ENCODE measurements at places on chromosomes 3 and 15.

DNA sequence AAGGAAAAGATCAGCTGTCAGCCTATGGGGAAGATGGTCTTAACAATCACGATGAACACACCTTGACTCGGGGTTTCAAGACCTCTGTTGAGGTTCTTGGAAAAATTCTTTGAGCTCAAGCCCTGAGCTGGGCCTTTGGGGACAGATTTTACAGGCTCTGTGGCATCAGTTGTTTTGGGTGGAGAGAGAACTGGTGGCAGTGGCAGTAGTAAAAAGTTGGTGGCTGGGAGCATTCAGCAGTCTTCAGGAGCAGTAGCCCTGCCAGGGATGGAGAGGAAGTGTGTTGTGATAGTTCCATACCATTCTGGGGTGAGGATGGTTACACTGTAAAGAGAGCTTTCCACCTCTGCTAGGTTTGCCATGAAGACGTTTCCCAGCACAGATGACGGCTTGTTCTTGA is 4.9 kb upstream of the KY start:
- no peak for DNase-seq

DNA sequence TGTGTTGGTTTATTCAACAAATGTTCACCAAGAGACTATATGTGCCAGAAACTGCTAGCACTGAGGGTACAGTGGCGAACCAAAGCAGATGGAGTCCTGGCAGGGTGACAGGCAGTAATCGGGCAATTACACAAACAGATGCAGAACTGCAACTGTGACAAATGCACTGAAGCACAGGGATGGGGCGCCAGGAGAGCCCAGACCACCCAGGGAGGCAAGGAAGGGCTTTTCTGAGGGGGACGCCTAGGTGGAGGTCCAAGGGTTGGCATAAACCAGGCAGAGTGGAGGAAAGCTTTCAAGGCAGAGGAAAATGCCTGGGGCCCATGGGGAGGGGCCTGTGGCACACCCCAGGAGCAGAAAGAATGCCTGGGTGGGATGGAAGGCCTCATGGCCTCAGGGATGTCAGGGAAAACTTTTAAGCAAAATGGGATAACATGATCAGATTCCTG is 5.5 kb downstream of the DIS3L start:
- peak; percentile 67 for DNase-seq

DNA sequence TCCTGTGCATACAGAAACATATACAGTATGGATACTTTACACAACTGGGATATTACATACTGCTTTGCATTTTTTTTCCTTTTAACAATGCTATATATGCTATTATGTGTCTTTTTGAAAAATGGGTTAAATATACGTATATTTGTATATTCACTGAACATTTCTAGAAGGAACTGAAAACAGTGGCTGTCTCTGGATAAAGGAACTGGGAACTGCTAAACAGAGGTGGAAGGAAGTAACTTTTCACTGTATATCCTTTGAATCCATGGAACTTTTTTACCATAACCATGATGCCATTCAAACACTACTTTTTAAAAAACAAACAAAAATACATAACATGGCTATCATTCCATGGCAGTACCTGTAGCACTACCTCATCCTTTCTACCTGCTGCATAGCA is 1.8 kb downstream of the MTFMT start:
- DNase-seq = no peak

- peak; percentile 76 for DNase-seq
These were observed 37.2 kb downstream of the SSUH2 start for GRCh38 chr3:8607234-8608040.

DNA sequence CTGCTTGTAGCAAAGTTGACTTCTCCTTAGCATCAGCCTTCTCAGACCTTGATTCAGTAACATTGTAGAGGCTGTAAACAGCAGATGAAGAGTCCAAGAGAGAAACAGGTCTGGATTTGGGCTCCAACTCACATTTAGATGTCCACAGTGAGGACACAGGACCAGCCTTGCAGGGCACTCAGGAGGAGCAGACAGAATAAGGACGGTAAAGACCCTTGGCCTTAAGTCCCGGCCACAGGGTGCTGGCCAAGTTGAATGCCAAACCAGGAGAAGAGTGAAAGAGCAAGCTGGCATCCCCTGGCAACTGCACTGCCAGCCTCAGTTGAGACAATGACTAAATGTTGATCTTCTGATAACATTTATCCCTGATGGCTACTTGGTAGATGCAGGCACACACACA is 136.3 kb downstream of the LRRK1 start:
- DNase-seq = no peak

DNA sequence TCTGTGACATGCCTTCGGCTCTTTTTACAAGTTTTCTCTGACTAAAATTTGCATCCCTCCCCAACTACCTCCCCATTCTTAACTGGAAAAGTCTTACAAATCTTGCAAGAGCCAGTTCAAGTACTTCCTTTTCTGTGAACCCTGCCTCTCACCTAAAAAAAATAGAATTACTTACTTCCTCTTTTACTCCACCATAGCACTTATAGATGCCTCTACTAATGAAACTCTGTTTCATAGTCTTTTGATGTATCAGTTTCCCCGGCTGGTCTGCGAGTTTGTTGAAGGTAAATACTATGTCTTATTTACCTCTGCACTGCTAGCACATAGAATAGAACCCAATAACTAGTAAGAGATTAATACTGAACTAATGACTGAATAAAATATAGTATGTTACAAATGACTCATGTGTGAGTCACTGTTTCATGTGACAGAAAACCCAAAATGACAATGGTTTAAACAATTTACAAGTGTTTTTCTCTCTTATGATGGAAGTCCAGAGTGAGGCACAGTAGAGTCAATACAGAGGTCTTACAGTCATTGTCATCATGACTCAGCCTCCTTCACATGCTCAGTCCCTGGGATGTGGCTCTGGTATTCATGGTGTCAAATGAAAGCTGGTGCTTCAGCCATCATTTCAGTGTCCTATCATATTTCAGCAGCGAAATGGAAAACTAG is 393.5 kb downstream of the RSL24D1 start:
- DNase-seq = no peak

GRCh38 chr3:104032283-104032682 is 1334.4 kb upstream of the ALCAM start:
- DNase-seq = no peak

- DNase-seq = no peak
These were observed 317.0 kb upstream of the LRRFIP2 start for GRCh38 chr3:37491343-37491742.

DNA sequence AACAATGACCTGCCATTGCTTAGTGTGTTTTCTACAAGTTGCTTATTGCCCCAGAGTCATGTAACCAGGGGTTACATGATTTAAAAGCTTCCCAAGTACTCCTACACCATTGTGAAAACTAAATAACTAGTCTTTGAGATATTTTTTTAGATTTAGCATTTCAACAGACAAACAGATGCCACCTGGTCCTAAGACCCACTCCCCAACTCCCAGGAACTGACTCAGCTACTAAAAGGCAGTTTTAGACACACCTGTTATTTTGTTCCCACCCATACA is 28.1 kb upstream of the KBTBD12 start:
- no peak for DNase-seq

DNA sequence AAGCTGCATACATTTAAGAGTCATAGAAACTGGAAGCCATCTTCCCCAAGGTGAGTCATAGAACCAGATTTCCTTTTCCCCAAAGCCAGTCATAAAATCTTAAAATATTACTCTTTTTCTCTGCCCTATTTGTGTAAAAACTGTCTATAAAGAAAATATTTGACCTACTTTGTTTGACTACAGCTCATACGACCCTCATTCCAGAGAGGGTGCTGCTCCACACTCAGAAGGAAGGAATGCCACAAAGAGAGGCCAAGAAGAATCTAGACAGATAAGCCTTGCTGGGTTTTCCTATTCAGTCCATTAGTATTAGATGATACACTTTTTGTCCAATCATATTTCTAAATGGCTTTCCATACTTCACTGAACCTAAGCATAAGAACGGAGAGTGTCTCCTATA is 671.6 kb upstream of the SGO1 start:
- DNase-seq = no peak

DNA sequence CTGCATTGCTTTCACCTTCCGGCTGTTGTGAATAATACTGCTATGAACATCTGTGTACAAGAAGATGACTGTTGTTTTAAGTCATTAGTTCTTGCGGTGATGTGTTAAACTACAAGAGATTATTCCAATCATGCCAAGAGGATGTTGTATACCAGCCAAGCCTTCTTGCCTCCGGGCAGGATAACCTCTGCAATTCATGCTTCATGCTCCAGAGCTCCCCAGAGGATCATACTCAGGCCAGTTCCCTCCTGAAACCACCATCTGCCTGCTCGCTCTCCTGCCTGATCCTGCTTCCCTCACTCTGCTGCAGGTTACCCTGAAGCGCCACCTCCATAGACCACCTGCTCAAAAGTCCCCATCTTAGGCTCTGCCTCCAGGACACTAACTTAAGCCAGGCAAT is 187.1 kb upstream of the PROK2 start:
- DNase-seq = no peak

DNA sequence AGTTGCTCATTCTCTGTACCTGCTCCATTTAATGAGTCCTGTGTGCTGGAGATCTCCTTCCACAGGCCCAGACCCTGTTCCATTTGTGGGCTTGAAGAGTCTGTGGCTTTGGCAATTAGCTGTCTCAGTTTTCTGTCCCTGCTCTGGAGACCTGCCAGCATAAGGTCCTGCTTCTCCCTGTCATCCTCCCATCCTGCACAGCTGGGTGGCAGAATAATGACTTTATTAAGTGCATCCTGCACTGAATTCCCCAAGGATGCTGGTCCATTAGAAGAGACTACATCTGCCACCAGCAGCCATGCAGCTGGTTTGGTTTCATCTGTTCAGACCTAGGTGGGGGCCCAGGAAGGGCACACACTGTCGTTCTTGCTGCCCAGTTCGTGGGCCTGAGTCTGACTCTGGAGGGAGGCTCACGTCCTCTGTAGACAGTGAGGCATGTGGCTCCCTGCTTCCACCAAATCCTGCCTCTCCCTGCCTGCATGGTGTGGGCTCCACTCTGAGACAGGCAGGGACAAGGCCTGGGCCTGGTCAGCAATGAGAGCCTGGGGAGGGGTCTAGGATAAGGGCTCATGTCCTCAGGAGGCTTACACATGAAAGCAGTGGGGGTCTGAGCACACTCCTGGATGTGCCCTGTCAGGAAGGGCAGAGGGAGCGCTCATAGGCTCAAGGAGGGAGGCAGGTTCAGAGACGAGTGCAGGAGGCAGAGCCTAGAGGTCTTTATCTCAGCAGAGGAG is 78.4 kb upstream of the PRR23E start:
- no peak for DNase-seq

GRCh38 chr3:76400141-76400540 is 614.8 kb upstream of the ZNF717 start:
- DNase-seq = no peak

- DNase-seq = peak; percentile 91
These were observed 924 bp upstream of the SIN3A start for GRCh38 chr15:75452364-75452864.

DNA sequence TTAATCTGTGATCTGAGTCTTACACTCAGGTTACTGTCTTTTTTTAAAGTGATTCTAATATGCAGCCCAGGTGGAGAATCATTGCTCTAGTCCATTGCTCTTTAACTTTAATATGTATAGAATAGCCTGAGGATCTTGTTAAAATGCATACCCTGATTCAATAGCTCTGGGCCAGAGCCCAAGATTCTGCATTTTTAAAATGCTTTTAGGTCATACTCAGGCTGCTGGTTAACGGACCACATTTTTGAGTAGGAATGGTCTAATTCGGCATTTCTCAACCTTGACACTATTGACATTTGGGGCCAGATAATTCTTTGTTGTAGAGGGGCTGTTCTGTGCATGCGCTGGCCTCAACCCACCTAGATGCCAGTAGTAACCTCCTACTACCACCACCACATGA is 20.9 kb upstream of the FSTL1 start:
- DNase-seq = no peak

GRCh38 chr3:48194446-48195071 is 6.3 kb upstream of the CDC25A start:
- DNase-seq = peak; percentile 54

DNA sequence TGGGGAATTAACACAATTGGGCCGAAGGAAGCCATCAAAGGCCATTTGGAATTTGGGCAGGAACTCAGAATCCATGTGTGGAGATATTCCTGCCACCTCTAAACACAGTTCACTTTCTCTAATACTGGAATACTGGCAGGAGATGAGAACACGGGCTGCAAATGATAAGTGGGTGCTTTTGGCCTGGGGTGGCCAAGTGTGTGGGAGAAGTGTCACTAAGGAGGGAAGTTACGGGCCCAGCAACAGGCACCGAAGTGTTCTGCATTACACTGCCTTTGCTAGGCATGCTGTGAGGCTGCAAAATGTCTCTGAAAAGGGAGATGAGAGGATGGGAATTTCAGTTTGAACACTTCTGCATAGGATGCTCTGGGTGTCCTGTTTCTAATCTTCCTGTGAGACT is 89.4 kb upstream of the FEZF2 start:
- DNase-seq = no peak

DNA sequence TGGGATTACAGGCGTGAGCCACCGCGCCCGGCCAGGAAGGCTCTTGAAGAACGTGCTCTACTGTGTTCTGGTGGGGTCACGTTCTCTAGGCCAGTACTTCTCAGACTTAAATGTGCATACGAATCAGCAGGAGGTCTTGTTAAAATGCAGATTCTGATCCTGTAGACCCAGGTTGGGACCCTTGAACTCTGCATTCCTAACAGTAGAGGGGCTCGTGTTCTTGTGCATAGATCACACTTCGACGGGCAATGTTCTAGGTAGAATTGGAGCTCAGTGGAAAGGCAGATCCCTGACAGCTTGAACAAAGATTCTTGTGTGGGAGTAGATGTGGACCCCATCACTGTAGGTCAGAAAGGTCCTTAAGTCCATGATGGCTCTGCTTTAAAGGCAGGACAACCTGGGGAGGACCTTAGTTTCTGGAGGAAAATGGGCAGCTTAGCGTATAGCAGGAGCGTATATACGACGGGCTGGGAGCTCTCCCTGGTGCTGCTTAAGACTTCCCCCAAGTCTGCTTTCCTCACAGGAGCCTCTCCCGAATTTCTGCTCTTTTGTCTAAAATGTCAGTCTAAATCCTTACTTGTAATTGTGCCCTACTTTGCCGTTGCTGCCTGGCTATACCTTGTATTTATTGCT is 16.9 kb upstream of the FAM81A start:
- peak; percentile 30 for DNase-seq

DNA sequence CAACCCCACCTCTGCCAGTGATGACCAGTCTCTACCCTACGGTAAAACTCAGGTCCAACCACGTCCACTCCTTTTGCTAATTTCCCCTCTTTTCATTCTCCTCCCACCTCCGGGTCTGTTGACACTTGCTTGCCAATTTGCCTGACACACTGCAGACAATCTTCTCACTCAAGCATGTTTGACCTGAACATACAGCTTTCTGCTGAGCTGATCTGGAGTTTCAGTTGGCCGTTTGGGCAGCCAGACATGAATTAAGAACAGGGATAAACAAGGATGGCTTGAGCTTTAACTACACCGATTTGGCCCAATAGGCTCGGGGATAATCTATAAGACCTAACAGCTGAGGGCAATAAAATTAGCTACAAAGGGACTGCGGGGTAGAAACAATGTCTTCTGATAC is 758.6 kb upstream of the CFAP20DC start:
- DNase-seq = no peak

DNA sequence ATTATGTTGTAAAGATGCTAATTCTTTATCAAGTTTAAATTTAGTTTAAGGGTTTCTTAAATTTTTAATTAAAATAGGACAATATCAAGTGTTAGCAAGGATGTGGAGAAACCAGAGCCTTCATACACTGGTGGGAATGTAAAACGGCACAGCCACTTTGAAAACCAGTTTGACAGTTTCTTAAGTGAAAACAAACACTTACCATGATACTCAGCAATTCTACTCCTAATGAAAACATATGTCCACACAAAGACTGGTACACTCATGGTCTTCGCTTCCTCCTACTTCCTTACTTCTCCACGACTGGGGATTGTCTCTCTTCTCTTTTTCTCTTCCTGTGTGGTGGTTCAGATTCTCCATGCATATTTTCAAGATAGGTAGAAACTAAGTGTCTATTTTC is 9.2 kb downstream of the SKIC8 start:
- no peak for DNase-seq

Measured in femur (tissue), 1 donor.